Progenitor cell of endocrine pancreas (in vitro differentiated cells): ENCODE measurements at places on chromosomes 7 and 10.

GRCh38 chr10:91683975-91684374 is 51.1 kb upstream of the PPP1R3C start:
- no peak for DNase-seq

GRCh38 chr10:32367793-32368453 is 21.0 kb upstream of the EPC1 start:
- peak; percentile 16 for DNase-seq

GRCh38 chr7:120023494-120024167 is 249.3 kb upstream of the KCND2 start:
- DNase-seq: no peak

DNA sequence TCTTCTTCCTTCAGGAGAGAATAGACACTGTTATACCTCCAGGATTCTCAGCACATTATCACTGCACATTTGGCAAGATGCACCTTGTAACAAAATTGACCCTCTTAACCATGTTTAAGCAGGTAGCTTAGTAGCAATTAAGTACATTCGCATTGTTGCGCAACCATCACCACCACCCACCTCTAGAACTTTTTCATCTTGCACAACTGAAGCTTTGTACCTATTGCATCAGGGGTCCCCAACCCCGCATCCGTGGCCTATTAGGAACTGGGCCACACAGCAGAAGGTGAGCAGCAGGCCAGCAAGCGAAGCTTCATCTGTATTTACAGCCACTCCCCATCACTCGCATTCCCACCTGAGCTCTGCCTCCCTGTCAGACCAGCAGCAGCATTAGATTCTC is 29.9 kb upstream of the SMURF1 start:
- no peak for DNase-seq

GRCh38 chr10:11631890-11632587 is 20.6 kb upstream of the USP6NL start:
- DNase-seq: no peak

DNA sequence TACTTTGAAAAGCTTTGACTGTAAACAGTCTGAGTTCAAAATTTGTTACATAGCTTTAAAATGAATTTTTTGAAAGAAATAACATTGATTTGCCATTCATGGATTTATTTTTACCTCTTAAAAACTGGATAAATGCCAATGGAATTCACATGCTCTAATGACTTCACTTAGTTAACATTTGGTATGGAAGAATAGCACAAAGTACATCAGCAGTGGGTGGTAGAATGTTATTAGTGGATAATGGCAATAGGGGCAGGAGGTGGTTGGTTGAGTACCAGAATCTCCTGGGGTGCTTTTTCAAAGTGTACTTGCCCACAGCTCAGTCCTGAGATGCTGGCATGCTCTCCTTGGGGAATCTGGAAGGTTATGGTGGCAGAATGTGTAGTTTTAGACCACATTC is 4.7 kb downstream of the PPP1R9A start:
- no peak for DNase-seq
